ENCODE measurements at places on chromosomes 1 and 21. TPM values are rescaled to one million over a fixed set of nuclear protein-coding genes. Genes with fewer than 3 reads are reported as not detected.

DNA sequence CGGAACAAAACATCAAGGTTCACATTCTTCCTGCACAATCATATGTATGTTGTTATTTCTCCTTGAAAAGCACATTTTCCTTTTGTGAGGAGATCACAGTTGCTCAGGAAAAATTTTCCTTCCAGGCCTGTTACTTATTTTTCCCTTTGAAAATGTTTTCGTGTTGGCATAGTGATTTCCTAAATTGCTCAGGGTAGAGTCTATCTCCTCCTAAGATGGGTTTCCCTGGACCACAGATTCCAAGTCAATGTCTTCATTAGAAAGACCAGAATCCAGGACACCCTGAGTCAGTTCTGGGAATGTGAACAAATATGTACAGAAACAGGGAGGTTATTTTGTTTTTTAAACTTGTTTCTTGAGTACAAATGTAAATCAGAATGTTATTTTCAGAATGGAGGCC lies 94.3 kb upstream of the C1orf105 start:
- DNase-seq = no peak

- no peak for DNase-seq
Observed at GRCh38 chr1:102336602-102337001, 339.9 kb upstream of the OLFM3 start.

DNA sequence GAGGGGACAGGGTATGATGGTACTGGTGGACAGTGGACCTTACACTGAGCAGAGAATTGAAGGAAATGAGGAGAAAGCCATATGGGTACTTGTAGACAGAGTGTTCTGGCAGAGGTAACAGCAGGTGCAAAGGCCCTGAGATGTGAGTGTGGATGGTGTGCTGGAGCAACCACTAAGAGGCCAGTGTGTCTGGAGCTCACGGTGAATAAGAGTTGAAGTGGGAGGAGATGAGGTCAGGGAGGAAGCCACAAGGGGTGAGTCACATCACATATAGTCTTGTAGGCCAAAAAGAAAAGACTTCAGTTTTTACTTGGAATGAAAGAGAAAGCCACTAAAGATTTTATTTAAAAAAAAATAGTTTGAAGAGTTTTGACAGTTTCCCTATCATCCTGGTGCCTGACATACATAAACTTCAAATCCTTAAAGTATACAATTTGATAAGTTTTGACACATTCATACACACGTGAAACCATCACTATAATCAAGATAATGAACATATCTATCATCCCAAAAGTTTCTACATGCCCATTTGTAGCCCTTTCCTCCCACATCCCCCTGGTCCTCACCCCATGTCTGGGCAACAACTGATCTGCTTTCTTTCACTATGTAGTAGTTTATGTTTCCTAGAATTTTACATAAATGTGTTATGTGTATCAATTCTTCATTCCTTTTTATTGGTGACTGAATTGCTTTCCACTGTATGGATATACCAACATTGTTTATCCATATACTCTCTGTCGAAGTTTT lies 148.4 kb downstream of the GPATCH2 start:
- no peak for DNase-seq

DNA sequence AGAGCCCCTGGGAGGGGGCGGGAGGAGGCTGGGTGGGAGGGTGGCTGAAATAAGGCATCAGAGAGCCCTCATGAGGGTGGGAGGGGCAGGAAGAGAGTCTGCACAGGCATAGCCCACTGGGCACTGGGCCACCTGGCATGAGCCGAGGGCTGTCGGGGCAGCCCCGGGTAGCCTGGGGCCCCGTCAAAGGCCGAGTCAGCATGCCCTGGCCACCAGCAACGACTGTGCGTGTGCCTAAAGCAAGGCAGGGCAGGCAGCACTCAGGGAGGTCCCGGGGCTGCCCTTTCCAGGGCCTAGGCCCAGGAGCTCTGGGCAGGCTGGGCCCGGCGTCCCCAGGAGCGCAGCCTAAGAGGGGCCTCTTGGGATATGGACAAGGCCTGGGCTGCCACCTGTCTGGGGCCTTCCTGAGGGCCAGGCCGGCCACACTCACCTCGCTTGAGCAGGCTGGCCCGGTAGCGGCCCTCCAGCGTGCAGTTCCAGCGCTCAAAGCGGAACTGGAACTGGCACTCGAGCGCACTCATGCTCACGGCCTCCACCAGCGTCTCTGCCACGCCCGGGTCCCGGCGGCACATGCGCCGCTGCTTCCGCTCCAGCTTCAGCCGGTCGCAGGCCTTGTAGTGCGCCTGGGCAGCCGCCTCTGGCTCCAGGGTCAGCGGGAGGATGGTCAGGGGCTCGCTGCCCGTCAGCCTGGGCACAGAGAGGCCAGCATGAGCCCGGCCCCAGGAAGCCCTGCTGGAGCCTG lies 22.7 kb downstream of the WNT9A start:
- DNase-seq = no peak

- DNase-seq = no peak
Observed at GRCh38 chr1:24119859-24120756, 8.2 kb upstream of the MYOM3 start.

DNA sequence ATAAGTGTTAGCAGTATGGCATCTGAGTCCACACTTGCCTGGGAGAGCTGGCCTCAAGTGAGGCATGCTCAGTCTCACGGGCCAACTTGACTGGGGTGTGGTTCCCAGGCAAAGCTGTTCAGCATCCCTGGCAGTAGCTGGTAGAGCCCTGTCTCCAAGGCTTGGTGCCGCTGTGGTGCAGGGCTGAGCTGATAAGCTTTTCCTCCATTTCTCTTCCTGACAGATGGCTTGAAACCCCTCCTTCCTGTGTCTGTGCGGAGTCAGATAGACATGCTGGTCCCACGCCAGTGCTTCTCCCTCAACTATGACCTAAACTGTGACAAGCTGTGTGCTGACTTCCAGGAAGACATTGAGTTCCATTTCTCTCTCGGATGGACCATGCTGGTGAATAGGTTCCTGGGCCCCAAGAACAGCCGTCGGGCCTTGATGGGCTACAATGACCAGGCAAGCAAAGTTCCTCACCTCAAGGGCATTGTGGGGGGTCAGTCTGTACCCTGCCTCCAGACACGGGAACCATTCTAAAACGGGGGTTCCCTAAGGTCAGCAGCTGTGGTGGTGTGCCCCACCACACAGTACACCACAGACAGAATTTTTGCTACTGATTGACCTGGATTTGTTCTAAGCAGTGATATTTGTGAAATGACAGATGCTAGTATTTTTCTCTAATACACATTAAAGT lies 13.7 kb upstream of the MIIP start:
- no peak for DNase-seq

GRCh38 chr1:156153362-156153761 lies at the start of gene SEMA4A:
TSS of gene SEMA4A (plus strand) at chr1:156153585. CDS start at chr1:156154579, 994 bp downstream.
- DNase-seq = no peak

GRCh38 chr1:229273507-229274232 lies 2.8 kb downstream of the RAB4A start:
- DNase-seq = no peak

- DNase-seq = no peak
Observed at GRCh38 chr1:81431624-81432000, 369.1 kb upstream of the ADGRL2 start.

GRCh38 chr21:18053151-18053550 lies 191.5 kb upstream of the CHODL start:
- no peak for DNase-seq

DNA sequence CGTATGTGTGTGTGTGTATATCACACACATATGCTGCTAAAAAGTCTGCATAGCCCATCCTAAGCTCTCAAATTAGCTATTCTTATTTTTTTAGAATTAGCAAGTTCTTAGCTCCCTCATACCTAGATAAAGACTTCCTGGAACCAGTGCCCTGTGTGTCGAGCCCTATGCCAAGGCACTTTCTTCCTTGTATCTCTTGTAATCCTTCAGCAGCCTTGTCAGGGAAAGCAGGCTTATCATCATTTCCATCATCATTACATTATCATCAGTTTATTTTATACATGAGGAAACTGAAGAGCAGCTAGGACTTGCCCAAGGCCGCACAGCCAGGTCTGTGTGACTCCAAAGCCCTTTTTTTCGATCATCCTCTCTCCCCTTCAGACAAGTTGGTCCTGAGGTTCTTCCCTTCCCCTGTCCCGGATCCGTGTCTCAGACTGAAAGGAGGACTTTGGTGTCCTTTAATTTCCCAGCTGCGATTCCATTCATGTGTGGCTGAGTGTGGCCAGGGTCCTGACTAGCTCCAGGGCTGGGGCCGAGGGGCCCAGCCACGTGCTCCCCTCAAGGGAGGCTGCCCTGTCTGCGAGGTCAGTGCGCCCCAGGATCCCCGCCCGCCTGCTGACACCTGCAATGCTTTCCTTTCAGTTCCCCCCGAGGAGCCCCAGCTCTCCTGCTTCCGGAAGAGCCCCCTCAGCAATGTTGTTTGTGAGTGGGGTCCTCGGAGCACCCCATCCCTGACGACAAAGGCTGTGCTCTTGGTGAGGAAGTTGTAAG lies 24.9 kb downstream of the IL6R start:
- DNase-seq = no peak

GRCh38 chr1:236307435-236307834 lies 25.7 kb upstream of the ERO1B start:
- DNase-seq = no peak

DNA sequence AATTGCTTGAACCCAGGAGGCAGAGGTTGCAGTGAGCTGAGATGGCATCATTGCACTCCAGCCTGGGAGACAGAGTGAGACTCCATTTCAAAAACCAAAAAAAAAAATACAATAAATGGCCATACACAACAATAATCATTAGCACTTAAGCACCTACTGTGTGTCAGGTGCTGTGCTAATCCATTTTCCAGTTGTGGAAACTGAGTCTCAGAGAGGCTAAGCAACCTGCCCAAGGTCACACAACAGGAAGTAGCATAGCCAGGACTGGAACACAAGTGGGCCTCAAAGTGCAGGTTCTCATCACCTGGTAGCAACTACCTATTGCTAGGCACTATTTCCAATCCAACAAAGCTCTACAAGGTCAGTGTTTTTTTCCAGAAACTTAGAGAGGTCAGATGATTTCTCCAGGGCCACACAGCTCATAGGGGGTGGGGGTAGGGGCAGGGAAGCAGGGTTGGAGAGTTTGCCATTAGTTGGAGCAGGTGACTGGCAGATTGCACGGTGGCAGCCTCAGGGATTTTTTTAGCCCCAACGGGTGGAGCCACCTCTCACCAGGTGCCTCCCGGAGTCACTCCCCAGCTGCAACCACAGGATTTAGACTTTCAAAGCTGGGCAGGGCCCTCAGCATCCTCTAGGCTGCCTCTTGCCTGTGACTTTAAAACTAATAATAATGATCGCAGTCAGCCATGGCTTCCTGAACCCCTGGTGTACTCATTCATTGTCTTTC lies 52.5 kb upstream of the ID3 start:
- no peak for DNase-seq

DNA sequence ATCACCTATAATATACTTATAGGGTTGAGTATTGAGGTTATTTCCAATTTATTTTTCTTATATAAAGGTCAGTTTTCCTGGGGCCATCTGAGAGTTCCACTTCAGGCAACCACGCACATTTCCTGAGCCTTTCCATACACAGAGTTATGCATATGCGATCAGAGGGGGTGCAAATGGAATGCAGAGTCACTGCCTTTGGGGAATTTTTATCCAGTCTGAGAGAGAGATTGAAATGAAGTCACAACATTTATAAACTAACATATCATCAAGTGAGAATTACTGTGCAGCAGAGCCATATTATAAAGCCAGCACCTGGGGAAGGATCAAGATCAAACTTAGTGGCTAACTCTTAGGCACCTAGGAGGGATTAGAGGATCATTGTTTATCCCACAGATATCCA lies 299.9 kb upstream of the PLXNA2 start:
- no peak for DNase-seq

GRCh38 chr1:157438146-157438545 lies 114.2 kb downstream of the FCRL5 start:
- DNase-seq = no peak

The LCE2B gene
- polyA plus RNA-seq = not detected

The BGLAP gene
- polyA plus RNA-seq = 2.9 TPM

The ELF3 gene
- 2.6 TPM for polyA plus RNA-seq

The DEPDC1 gene
- 2.3 TPM for polyA plus RNA-seq

The TAF12 gene
- 24.0 TPM for polyA plus RNA-seq

The COL11A1 gene
- polyA plus RNA-seq = 0.58 TPM

The TNN gene
- not detected for polyA plus RNA-seq

The CFAP141 gene
- polyA plus RNA-seq = not detected

The KLHDC9 gene
- 27.7 TPM for polyA plus RNA-seq

The EXTL1 gene
- 6.9 TPM for polyA plus RNA-seq
